ENCODE measurements at places on chromosomes 7 and 10.

- DNase-seq: no peak
These were observed 40.6 kb downstream of the SYPL1 start for GRCh38 chr7:106071356-106071998.

GRCh38 chr10:12606461-12606860 is 257.1 kb downstream of the CAMK1D start:
- no peak for DNase-seq

DNA sequence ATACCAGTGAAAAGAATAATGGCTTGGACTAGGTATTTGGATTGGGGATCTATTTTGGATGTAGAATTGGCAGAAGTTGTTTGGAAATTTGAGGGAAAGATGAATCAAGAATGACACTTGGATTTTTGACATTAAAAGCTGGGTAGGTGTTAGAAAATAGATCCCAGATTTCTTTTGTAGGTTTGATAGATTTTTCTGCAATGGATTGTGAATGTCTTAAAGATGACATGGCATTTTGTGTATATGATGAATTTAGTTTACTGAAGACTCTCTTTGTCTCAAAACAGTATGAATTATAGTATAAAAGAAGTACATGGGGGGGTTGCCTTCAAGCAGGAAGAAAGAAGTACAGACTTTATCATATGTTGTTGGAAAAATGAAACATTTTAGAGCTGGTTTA is 75.8 kb downstream of the MPLKIP start:
- DNase-seq: no peak

DNA sequence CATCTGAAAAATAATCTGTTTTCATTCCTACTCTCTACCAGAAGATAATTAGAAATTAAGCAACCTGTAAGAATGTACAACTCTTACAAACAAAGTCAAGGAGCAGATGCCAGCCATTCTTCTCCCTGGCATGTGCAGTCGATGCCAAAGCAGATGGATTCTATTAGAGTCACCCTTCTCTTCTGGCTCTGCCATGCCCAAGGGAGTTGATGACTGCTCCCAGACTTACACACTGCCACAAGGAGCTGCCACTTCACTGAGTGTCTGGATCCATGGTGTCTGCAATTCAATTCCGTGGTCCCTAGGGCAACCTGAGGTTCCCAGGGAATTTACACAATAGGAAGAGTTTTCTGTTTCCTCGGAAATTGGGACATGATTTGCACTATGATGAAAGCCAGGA is 89.1 kb upstream of the IFRD1 start:
- no peak for DNase-seq

DNA sequence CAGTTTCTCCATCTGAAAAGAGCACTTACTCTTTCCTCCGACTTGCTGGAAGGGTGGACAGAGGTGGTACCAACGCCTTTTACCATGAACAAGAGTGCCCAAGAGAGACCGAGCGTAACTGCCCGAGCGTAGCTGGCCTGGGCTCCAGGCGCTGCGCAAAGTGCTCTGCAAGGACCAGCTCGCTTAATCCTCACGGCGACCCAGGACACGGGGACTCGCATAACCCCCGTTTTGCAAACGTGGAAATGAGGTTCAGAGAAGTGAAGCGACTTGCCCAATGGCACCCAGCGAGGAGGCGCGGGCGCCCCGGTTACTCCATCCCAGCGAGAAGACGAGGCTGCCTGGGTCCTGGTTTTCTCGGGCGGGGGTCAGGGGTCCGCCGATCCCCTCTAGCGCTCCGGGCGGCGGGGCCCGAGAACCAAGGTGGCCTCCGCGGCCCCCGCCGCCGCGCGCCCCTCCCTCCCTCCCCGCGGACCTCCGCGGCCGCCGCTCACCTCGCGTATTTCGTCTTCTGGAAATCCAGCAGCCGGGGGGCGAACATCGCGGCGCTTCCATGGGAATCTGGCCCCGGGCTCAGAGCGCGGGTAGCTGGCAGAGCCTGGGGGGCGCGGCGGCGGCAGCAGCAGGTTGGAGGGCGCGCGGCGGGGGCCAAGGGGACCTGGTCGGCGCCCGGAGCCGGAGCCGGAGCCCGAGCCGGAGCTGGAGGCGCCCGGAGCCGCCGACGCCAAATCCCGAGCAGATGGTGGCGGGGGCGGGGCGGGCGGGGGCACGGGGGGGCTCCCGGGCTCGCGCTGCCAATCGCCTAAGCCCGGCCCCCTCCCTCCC is at the start of gene MMD2:
Gene MMD2, minus strand, starts transcription at position 711 of the 825 bp plus-strand sequence. Its CDS starts 170 bp downstream, at position 541.
- no peak for DNase-seq

GRCh38 chr10:42997849-42998165 is 79.1 kb upstream of the RET start:
- no peak for DNase-seq

GRCh38 chr10:101452593-101452992 is 98.6 kb downstream of the BTRC start:
- DNase-seq: no peak

- DNase-seq: no peak
These were observed 537 bp downstream of the NAPEPLD start for GRCh38 chr7:103148131-103148993.

GRCh38 chr7:129281163-129281562 is 56.3 kb downstream of the AHCYL2 start:
- no peak for DNase-seq

DNA sequence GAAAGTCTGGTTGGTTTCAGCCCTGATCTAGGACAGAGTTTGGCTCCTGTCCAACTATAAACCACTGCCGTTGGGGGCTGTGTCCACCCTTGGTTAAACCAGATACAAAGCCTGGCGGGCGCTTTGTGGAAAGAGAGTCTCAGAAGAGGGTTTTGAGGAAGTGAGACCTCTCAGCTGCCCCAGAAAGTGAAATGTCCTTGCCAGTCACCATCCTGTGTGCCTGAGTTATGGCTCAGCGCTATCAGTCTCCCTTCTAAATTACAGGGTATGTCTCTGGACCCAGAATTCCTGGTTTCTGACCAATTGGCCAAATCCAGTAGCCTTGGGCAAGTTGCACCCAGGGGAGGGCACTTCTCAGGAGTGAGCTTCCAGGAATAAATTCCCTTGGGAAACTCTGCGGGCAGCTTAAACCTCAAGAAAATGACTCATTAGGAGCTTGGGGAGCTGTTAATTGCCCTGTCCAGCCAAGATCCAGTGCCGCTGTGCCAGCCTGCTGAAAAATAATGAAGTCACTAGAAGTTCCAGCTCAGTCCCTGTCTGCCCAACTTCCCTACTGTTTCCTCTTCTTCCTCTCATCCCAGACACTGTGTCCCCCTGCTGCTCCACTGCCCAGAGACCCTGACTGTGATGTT is 66.7 kb upstream of the PDZD8 start:
- DNase-seq: peak; percentile 98

GRCh38 chr10:22683140-22683389 is 31.3 kb downstream of the PIP4K2A start:
- peak; percentile 2 for DNase-seq

- DNase-seq: no peak
These were observed 325.4 kb upstream of the PHF14 start for GRCh38 chr7:10648289-10648688.

DNA sequence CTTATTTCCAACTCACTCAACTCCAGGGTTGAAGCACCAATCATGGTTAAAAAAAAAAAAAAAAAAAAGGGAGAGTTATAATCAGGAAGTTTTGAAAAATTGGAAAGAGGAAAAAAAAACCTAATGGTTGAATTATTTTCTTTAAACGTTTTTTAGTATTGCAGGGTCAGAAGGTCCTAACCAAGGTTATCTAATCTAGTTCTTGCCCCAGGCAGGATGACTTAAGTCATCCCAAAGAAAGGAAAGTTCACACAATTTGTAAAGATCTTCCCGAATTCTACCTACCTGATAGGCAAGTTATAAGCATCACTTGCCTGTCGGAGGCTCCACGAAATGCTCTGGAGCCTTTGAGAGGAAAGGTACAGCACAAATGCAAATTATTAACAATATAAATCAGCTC is 208.1 kb upstream of the PLXNA4 start:
- peak; percentile 15 for DNase-seq

GRCh38 chr10:43479275-43479674 is 42.4 kb downstream of the ZNF487 start:
- DNase-seq: peak; percentile 27

DNA sequence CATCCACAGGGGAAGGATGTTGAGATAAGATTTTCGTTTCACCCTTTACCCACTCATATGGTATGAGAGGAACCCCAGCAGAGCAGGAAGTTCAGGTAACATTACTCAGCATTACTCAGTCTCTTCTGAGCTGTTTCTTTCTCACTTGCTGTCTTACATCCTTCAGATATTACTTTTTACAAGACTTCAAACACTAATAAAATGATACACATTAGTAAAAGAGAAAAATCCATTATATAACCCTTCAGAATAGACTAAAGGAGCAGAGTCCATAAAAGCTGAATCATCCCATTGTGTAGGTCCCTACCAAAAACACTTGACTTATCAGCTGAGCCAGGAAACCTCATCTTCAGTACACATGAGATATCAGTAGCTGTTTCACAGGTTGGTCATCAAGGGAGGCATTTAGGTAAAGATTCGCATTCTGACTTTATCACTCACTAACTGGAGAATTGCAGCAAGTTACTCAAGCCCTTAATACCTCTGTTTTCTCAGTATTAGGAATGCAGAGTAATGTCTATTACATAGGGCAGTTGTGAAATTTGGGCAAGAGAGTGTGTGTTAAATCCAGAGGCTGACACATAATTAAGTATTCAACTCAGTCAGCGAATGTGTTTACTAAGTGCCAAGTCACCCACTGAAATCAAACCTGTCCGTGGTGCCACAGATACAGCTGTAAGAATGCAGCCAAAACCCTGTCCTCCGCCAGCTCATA is 44.7 kb downstream of the KLF6 start:
- peak; percentile 30 for DNase-seq

DNA sequence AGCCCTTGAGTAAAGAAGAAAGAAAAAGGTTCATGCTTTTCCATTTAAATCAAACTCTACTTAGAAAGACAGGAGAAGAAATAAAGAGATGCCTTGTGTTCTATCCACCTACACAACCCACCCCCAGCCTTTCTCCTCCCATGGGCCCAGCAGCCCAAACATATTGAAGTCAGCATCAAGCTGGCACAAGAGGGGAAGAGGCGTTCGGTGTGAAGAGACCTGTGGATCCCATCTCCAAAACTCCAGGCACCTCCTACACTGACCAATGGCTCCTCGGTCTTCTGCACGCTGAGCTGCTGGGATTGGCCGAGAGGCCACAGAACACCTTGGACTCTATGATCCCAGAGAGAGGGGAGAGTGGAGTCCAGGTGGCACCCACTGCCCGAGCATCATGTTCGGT is 66.0 kb upstream of the CELF2 start:
- no peak for DNase-seq

- no peak for DNase-seq
These were observed 623.8 kb downstream of the SUGCT start for GRCh38 chr7:40758590-40758989.

DNA sequence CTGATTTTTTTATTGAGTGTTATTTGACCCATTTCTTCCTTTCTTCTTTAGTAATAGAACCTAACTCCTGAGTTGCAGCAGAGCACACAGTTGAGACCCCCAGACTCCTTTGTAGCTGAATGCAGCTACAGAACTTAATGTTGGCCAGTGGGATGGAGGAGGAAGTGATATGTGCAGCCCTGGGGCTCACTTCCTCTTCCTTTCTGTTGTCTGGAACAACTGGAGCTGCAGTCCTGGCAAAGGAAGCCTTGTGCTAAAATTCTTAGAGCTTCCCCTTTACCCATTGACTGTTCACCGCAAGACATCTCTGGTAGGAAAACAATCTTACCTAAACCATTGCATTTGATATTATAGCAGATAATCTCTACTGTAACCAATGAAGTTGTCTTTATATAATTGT is 86.6 kb downstream of the ITGB8 start:
- DNase-seq: no peak

- DNase-seq: peak; percentile 31
These were observed 67.3 kb downstream of the GLCCI1 start for GRCh38 chr7:8035647-8036518.

GRCh38 chr7:144830811-144831210 is 5.0 kb downstream of the TPK1 start:
- peak; percentile 26 for DNase-seq

- no peak for DNase-seq
These were observed 390.1 kb downstream of the TCERG1L start for GRCh38 chr10:130921461-130921860.

DNA sequence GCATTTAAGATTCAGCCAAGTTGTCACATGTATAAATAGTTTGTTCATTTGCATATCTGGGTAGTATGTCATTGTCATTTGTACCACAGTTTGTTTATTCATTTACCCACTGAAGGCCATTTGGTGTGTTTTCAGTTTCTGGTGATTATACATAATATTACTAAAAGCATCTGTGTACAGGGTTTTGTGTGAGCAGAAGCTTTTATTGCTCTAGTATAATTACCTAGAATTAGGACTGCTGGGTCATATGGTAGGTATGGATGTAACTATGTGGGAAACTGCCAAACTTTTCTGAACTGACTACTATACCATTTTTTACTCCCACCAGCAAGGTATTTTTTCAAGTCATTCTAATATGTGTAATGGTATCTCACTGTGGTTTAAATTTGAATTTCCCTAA is 584.0 kb upstream of the GHITM start:
- DNase-seq: no peak

DNA sequence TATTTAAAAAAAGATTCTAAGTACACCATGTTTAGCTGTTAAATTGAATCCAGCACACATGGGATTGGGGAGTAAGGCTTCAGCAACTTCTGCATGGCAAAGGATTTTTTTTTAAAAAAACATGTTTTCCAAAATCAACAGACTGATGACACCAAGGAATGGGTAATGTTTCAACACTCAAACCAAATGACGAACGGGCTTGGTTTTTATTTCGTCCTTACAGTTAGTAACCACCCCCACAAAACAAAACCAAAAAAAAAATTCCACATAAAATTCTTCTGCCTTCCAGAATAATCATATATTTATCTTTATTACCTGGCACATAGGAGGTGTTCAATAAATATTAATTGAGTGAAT is 45.7 kb downstream of the ICA1 start:
- no peak for DNase-seq

DNA sequence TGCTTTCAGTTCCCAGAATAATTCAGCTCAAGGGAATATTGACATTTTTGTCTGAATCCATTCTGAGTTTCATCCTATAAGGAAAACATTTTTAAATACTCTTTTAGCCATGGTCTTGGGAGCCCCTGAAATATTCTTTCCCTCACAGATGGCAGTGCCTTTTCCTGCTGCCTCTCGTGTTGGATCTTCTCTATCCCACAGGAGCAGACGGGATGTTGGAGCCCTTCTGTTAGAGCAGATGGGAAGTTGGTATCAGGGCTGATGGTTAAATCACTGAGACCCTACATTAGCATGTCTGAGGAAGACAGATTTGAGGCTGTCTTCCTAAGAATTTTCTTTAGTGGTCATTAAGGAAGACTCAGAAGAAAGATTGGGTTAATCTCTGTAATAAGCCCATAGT is 737.8 kb downstream of the LRMDA start:
- DNase-seq: no peak

GRCh38 chr7:5697754-5698424 is 83.6 kb downstream of the RNF216 start:
- DNase-seq: no peak

- DNase-seq: no peak
These were observed 236.4 kb upstream of the SP4 start for GRCh38 chr7:21191321-21192073.

All from EL (cell line).